Retina (tissue), 1 donor: ENCODE measurements at places on chromosomes 13 and 19.

- DNase-seq: no peak
Observed at GRCh38 chr13:98221234-98221633, 44.2 kb upstream of the RNF113B start.

- no peak for DNase-seq
Observed at GRCh38 chr13:39119422-39119821, 81.2 kb downstream of the NHLRC3 start.

DNA sequence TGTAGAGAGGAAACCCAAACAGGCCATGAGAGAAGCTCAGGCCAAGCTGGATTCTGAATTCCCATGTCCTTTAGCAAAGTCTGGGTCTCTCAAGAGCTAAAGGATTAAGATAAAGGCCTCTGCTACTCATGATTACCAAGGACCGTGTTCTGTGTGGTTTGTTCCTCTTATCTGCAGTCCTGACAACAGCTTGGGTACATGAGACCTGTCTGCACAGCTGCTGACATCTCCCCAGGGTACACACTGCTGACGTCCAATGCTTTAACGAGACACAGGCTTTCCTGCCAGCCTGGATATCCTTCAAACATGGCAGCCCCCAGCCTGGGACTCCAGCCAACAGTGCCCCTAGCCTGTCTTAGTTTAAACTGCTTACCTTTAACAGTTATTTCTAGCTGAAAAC, 211.0 kb downstream of the SLC7A1 start:
- no peak for DNase-seq

GRCh38 chr19:55305491-55305890, 19.6 kb downstream of the TMEM150B start:
- peak; percentile 48 for DNase-seq

DNA sequence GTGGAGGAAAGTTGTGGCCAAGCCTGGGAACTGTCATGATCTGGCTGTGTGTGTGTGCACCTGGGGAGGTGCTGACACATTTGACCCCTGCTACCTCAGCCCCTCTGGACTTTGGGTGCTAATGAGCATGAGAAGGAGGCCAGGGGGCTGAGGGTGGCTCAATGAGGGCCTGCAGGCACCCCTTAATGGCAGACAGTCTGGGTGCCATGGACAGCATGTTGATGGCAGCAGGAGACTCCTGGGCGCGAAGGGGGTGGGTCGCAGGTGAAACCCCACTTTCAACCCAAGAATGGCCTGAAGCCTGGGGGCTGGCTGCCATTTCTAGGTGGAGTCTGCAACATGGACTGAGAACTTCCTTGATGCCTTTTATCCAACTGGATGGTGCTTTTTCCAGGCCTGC, 216.4 kb upstream of the TRPC4 start:
- DNase-seq: no peak

GRCh38 chr19:32471811-32472210, 66.2 kb downstream of the DPY19L3 start:
- no peak for DNase-seq

DNA sequence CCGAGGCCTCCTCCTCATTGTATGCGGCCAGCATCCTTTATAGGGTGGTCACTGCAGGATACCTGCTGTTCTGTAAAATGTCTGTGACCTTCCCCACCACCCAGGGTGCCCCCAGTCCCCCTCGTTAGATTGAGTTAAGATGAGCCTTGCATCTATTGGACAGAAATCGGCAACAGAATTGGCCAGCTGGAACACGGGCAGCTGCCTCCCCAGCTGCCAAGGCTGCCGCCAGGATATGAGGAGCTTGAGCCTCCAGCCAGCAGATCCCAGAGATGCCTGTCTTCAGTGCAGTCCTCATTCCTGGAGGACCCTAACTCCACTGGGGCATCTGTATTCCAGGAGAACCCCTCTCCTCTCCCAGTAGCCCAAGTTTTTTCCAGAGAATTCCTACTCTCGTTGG, 463.0 kb downstream of the TSHZ3 start:
- DNase-seq: no peak
